Prostate gland (tissue), 2 donors: ENCODE measurements at places on chromosomes 6 and 20. TPM values are rescaled to one million over a fixed set of nuclear protein-coding genes. Genes with fewer than 3 reads are reported as not detected.

HCRTR2 gene
- not detected for total RNA-seq

MAP1LC3A gene
- total RNA-seq, result 128 TPM

SNHG17 gene
- total RNA-seq, result 28.2 TPM

SYCP2 gene
- 10.6 TPM for total RNA-seq

DNA sequence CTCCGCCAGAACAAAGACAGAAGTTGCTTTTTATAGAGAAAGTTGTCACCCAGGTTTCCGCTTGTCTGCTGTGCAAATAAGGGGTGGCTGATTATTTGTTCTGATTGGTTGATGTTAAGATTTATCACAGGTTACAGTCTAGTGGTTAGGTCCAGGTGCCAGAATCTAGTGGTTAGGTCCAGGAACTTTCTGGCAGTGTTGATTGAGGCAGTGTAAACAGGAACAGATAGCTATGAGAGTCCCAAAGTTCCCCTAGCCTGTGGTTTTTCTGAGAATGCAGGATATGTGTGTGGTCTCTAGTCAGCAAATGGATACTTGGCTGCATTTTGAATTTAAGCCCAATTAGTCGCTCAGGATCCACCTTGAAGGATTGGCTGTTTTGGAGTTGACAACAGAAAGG is 148.0 kb downstream of the TMEM200A start:
- no peak for DNase-seq
- no peak overlapping the region for H3K27ac ChIP-seq
- H3K36me3 ChIP-seq, result no peaks in the 10 kb centered on the region
- H3K4me1 ChIP-seq, result no peaks in the 10 kb centered on the region
- no peaks in the 10 kb centered on the region for H3K27me3 ChIP-seq

DNA sequence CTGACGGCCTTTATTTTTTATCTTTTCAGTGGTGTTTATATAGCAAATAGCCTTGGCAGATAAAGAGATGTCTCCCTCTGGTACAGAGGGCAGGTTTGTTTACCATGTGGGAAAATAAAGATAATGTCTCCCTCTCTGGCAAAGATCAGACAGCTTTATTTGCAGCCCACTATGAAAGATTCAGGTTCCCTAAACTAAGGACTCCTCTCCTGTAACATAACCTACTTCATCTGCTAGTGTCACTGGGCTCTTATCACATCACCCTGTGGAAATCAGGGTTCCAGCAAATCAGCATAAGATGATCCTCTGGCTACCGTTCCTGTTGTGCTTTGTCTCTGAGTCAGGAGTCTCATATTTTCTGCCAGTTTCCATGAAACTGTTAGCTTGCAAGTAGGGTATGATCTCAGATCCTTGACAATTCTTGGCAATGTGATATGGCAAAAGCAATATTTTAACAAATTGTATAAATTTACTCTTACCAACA is 3.1 kb downstream of the FBXL4 start:
- no peak overlapping the region for H3K4me3 ChIP-seq
- no peaks in the 10 kb centered on the region for H3K4me1 ChIP-seq
- no peak overlapping the region for H3K27ac ChIP-seq
- H3K36me3 ChIP-seq, result no peaks in the 10 kb centered on the region
- DNase-seq, result no peak

DNA sequence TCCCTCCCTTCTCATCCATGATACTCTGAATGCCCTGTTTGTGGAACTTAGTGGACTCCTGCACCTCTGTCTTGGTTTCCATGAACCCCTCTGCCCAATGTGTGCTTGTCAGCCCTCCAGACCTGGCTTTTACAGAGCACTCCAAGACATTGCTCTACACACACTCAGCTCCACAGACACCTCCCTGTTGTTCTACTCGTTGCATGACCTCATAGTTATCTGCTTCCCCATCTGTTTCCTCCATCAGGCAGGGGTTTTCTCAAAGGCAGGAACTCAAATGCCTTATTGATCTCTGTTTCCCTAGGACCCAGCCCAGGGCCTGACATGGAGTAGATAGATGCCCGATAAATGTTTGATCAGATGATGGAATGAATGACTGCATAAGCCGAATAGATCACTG is 13.3 kb downstream of the PLCG1 start:
- no peaks in the 10 kb centered on the region for H3K27me3 ChIP-seq
- no peaks in the 10 kb centered on the region for H3K36me3 ChIP-seq
- no peak overlapping the region for H3K4me3 ChIP-seq
- peaks cover 6% of the 10 kb centered on the region for H3K4me1 ChIP-seq
- no peak overlapping the region for H3K27ac ChIP-seq
- DNase-seq, result no peak

DNA sequence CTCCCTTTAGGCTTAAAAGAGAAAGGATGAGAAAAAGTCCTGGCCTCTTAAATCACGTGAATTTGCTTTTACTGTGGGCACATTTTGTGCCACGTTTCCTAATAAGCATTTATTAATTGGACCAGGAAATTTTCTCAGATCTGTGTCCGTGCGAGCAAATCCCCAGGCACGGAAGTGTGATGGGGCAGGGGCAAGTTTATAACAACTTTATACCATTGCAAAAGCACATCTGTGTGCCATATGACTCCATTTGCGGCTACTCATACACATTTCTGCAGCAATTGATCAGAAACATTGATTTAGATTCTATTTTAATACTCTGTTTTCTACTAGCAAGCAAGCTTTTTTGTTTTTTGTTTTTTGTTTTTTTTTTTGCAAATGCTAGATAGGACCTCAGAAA is 373.2 kb downstream of the TAF4 start:
- H3K4me1 ChIP-seq, result no peaks in the 10 kb centered on the region
- no peaks in the 10 kb centered on the region for H3K27me3 ChIP-seq
- H3K36me3 ChIP-seq, result no peaks in the 10 kb centered on the region
- no peak overlapping the region for H3K4me3 ChIP-seq
- H3K27ac ChIP-seq, result no peak overlapping the region

DNA sequence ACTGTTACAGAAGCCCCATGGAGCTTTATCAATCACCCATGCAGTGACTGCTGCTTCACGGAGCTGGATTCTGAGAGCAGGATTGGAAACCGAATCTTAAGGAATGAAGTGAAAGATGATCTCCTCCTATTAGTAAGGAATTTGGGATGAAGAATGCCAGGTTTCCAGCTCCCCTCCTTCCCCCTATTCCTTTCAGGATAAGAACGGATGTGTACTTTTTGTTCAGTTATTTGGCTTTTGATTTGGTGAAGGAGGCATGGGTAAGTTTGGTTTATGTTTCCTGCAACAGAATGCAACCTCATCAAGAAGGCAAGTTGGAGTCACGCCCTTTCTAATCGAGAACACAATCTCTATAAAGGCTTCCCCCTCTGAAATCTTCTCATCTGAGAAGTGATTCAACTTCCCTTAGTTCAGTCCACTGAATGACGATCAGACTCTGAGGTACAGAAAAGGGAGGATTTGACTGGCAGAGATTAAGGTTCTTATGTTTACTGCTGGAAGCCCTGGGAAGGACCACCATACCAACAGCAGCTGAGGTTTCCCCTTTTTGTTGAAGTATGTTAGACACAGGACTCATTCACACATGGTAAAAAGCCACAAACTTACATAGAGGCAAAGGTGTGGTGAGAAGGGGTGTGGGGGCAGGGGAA is 5.5 kb downstream of the ELMO2 start:
- peak overlapping the region; percentile 98 for H3K27ac ChIP-seq
- no peak for DNase-seq
- no peaks in the 10 kb centered on the region for H3K36me3 ChIP-seq
- H3K4me1 ChIP-seq, result peaks cover 48% of the 10 kb centered on the region

DNA sequence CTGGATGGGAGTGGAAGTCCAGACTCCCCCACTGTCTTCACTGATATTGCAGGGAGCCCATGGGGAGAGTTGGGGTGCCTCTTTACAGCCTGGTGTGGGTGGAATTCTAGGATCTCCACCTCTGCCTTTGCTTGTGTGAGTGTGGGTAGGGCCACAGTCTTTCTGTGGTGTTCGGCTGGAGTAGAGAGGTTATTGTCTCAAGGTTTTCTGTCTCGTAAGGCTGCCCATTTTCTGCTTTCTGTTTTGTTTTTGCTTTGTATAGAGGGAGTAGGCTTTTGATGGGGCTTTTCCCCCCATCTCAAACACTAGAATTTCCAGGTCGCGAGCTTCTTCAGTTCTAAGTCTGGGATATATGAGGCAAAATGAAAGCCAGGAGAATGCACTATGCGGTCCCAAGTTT is 40.4 kb upstream of the ELMO2 start:
- no peak for DNase-seq
- no peaks in the 10 kb centered on the region for H3K36me3 ChIP-seq
- peaks cover 5% of the 10 kb centered on the region for H3K4me1 ChIP-seq
- H3K4me3 ChIP-seq, result no peak overlapping the region
- H3K27me3 ChIP-seq, result no peaks in the 10 kb centered on the region

DNA sequence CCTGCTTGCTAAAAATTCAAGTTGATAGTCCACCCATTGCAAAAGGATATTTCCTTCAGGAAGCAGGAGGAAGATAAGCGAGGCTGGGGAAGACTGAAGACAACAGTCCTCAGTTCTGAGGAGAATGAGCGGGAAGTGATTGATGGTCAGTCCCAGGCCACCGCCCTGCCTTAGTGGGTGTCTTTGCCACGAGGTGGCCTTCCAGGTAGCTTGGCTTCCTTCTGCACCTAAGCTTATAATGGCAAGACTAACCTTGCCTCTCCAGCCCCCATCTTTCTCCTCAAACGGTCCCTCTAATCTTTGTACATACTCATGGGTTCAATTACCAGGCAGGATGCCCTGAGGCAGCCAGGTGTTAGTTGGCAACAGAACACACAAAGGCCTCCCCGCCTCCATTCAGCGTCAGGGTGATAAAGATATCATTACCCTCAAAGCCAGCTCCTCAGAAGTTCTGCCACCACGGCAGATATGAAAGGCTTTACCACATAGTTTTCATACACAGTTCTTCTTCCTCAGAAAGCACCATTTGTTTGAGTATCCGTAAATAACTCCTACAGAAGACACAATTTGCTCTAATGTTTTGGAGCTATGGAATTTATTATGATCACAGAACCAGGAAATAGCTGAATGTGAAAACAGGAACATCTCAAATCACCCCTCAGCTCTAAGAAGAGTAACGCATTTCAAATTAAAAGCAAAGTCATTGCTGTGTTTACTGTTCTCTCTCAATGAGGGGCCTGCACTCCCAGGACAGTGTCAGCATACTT is 249.4 kb downstream of the ATXN1 start:
- H3K4me1 ChIP-seq, result peaks cover 8% of the 10 kb centered on the region
- H3K4me3 ChIP-seq, result no peak overlapping the region
- no peak for DNase-seq

- no peak for DNase-seq
- no peaks in the 10 kb centered on the region for H3K4me1 ChIP-seq
- no peak overlapping the region for H3K4me3 ChIP-seq
- H3K27ac ChIP-seq, result no peak overlapping the region
- no peaks in the 10 kb centered on the region for H3K27me3 ChIP-seq
Measured at GRCh38 chr6:22081709-22082108, 215.1 kb downstream of the PRL start.

GRCh38 chr6:40472353-40472752 is 114.8 kb downstream of the LRFN2 start:
- no peaks in the 10 kb centered on the region for H3K36me3 ChIP-seq
- no peak overlapping the region for H3K27ac ChIP-seq

- H3K27ac ChIP-seq, result no peak overlapping the region
- H3K4me1 ChIP-seq, result peaks cover 3% of the 10 kb centered on the region
- no peaks in the 10 kb centered on the region for H3K36me3 ChIP-seq
Measured at GRCh38 chr20:21309678-21310467, 6.7 kb downstream of the XRN2 start.

DNA sequence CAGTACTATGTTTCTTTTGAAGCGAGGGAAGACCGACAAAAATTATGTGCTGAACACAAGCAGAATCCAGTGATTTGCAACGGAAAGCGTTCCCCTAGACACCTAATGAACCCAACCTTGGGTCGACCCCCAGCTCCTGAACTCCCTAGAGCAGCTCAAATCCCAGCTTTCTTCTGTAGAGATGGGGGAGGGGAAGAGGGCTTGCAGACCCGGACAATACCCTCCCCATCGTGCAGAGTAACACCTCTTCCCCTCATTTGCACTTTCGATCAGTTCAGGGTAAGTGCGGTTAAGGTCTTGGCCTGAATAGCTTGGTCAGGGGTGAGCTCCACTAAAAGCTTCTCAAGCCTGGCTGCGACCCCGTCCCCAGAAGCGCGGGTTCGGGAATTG is 404 bp downstream of the CEP162 start:
- no peak for DNase-seq
- no peaks in the 10 kb centered on the region for H3K4me1 ChIP-seq
- H3K27ac ChIP-seq, result peak overlapping the region; percentile 83
- no peaks in the 10 kb centered on the region for H3K36me3 ChIP-seq
- H3K4me3 ChIP-seq, result peak overlapping the region; percentile 71
